ENCODE measurements at places on chromosomes 2 and 18. TPM values are rescaled to one million over a fixed set of nuclear protein-coding genes. Genes with fewer than 3 reads are reported as not detected.

Gene EFHD1
- total RNA-seq, result not detected

Gene TMEM247
- total RNA-seq, result not detected

Gene CIAO1
- total RNA-seq, result 96.7 TPM

Gene CXCR1
- not detected for total RNA-seq

Gene CBLN2
- total RNA-seq, result 1.1 TPM

Gene IL1RL1
- total RNA-seq, result 144 TPM

Gene ECEL1
- total RNA-seq, result not detected

GRCh38 chr18:69002233-69002632 is 204.4 kb downstream of the CCDC102B start:
- no peak for DNase-seq

DNA sequence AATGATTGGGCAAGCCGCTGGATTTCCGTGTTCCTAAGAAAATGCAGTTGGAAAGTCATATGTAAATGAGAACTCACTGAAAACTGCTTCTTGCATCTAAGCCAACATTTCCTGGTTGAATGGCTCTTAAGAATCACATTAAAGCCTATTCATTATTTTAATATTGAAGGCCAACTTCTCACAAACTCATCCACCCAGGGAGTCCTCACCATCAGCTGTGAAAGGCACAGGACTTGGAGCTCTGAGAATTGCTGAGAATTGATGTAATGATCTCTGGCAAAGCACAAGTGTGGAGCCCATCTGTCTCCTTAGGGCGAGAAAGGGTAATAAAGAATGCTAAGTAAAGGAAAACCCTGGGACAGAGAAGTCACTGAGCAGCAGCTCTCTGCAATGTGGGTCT is 55.9 kb upstream of the APCDD1 start:
- no peak for DNase-seq

DNA sequence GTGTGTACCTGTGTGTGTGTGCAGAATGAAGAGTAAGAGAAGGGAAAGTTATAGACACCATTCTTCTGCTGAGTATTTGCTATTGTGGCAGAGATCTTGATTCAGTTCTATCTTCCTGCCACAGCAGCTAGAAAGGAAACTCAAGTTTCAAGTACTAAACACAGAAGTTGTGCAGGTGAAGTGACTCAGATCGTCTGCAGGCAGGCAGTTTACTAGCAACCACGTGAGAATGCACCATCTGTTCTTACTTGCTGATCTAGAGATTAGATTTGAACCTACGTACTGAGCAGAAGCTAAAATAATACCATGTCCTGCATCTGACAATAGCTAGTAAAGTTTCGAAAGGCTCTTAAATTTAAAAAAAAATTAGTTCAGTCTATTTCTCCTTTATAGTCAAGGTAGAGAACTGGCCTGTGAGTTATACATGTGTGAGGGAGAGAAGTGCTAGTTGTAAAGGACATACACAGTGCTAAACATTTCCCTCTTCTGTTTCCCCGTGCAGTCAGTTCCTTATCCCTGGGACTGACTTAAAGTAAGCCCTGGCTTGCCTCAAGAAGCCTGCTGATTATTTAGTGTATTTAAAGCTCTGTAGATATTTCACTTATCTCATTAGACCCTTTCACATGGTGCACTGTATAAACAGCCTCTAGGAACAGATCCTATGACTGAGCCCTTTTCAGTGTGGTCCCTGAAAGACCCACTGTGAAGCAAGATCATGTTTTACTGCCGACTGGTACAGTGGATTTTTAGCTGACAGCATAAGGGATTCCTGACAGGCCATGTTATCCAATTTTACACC is 45.0 kb downstream of the SLC38A11 start:
- peak; percentile 41 for DNase-seq

DNA sequence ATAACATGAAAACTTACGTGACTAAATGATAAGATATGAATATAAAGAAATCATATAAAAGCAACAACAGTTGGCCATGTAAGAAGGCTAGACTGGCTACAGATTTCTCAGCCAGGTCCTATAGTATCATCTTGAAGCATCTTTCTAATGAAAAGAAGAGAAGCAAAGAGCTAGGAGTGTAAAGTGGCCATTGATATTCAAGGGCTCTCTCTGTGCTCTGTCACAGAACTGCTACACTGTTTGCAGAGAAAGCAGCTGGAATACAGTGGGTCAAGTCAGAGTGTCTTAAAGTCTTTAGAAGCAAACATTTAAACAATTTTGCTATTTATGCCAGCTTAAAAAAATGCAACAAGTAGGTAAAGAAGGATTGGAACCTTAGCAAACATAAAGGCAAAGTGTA is 118.8 kb downstream of the SCN9A start:
- no peak for DNase-seq

DNA sequence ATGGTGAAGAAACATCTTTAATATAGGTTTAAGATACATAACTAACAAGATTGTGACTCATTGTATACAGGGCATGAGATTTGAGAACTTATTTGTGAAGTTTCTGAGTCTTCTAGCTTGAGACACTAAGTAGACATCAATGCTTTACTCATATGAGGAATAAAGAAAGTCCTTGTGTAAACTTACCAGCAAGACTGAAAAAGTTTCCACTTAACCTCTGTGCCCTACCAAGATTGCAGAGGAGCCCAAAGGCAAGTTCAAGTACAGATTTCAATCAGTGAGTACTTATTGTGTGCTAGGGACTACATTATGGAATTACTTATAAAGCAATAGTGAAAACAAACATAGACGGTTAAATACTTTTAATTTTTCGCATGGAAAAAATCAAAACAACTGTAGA is 1041.2 kb upstream of the CELF4 start:
- no peak for DNase-seq

DNA sequence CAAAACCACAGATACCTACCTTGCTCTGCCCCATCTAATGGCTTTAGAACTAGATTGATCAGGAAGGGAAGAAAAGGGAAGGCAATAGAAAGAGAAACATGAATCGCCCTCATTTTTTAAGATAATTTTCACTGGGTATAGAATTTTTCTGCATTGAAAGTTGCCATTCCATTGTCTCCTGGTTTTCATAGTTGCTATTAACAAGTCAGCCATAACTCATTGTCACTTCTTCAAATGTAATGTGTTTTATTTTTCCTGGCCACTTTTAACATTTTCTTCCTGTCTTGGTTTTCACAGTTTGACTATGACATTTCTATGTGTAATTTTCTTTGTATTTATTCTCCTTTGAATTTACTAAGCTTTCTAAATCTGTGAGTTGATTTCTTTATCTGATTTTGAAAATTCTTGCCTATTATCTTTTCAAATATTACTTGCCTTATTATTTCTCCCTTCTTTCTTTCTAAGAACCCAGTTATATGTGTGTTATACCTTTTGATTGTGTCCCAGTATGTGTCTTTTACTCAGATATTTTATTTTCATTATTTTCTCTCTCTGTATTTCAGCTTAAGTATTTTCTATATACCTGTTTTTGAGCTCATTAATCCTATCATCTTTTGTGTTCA is 85.5 kb upstream of the GLI2 start:
- DNase-seq, result no peak

DNA sequence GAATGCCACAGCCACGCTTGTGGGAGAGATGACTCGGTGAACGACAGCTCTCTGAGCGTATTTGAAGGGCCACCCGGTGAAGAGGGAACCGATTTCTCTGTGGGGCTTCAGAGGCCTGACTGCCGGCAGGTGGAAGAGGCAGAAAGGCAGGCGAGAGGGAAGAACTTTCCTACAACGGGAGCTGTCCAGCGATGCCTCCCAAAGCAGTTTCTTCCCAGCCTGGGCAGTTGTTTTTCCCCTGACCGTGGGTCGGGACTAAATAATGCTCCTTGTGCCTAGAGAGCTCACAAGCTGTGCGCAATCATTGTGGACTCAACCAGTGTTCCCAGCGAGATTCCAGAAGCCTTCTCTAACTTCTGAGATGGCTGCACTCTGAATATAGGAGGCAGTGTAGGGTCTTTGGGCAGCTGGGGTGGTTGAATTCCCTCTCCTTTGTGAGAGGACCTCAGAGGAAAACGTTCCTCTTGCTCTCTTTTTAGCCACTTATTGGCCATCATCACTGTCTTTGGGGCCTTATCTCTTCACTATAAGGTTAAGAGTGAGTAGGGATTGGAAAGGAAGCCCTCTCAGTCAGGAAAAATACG is 710 bp downstream of the SEC11C start:
- no peak for DNase-seq

DNA sequence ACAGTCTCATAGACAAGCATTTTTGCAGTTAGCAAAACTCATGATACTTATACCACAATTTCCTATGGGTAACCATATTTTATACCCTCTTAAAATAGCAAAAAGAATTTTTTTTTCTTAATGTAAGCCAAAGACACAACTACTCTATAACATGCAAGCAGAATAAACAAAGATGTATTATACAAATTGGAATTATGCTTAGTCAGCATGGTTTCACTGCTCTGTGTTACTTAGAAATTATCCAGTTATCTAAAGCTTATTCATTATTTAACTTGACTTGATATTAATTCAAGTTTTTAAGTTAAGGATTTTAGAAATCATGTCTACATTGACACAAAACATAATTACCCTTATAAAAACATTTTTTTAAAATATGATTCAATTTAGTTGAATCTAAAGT is 449.8 kb upstream of the CDH2 start:
- DNase-seq, result no peak

DNA sequence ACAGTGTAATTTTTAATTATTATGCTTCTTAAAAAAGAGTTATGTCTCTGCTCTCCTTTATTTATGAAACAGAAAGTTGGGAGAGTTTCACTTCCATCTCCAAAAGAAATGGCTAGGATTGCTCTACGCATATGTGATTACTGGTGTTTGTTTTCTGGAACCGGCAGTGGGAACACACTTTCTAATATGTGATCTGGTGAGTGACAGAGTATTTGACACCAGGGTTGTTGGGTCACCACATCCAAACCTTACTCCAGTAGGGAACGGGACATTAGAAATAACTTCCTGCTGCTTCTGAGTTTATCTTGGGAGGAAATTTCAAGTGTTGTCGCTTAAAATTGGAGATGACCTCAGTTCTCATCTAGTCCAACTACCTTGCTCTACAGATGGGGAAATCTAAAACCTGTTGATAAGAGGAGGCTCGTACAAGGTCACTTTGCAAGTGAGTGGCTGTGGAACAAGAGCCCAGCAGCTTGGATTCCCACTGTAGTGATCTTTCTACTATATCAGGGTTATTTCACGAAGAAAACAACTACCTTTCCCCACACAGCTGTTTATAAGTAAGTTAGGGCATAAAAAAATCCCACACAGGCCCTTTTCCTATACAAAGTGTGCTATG is 108.5 kb downstream of the TTC32 start:
- no peak for DNase-seq

- no peak for DNase-seq
Measured at GRCh38 chr2:238476258-238476657, 49.5 kb downstream of the ASB1 start.

DNA sequence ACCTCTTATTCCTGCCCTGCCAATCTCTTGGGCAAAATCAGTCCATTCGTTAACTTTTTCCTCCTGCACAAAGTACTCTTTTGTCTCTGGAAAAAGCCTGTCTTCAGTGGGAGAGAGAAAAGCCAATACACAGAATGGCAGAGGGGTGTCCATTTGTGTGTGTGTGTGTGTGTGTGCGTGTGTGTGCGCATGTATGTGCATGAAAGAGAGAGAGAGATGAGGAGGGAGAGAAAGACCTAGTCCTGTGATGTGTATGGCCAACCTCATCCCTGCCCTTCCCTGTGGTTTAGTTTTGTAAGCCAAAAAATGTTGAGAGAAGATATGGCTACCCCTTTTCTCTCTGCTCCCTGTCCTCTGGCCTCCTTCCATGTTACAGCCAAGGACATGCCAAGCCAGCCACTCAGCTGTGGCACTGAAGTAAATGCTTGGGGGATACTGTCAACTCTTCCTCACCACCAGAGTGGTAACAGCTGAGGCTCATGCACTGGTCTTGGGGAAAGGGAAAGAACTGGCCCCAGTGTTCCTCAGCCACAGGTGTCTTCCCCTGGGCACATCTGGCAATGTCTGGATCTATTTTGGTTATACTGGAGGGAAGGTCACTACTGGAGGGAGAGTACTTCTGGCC is 10.6 kb downstream of the SLC4A5 start:
- DNase-seq, result no peak

- DNase-seq, result no peak
Measured at GRCh38 chr2:238069021-238069709, 8.4 kb downstream of the SCLY start.

DNA sequence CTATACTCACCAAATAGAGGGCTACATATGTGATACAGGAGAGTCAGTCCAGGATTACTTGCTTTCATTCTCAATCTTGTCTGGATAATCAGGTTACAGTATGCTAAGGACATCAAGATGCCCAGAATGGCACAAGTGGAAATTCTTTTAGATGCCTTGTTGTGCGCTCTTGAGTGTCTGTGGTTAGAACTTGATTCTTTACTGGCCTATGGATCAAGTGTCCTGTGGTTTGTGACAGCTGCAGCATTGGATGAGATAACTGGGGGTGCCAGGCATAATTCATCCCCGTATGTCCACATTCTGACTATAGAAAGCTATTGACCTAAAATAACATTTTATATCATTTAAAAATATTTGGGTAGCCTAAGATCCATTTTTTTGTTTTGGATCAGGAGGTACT is 40.1 kb downstream of the CDC42EP3 start:
- no peak for DNase-seq

GRCh38 chr2:165079432-165079831 is 124.1 kb upstream of the SLC38A11 start:
- DNase-seq, result no peak

DNA sequence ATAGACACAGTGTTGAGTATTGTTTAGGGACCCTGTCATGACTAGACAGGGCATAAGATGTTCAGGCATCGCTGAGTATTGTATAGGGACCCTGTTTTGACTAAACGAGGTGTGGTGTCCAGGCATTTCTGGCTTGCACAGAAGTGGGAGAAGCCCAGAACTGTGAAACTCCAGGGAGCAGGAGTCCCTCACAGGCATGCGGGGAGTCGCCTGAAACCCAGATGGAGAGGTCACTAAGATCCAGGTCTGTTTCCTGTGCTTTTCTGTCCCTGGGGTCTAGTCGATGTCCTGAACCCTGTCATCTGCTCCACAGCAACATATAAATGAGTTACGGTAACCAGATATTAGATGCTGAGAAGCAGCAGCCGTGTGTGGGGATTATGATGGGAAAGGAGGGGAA is 469.0 kb upstream of the SALL3 start:
- no peak for DNase-seq

DNA sequence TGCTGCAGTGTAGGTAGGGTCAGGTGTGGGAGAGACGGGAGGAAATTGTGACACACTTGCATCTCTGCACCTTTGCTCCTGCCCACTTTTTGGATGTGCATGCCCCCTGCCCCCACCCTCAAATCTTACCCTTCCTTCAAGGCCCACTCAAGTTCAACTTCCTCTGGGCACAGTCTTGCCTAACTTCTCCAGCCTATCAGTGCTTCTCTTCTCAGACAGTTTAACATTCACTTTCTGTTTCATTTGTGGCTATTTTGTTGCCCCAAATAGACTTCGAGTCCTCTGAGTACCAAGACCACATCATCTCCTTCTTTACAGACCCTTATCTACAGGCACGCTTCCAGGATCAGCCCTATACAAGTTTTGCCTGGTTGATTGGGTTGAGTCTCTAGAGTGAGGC is 2.7 kb downstream of the ST8SIA5 start:
- no peak for DNase-seq
